ENCODE measurements at places on chromosomes 4 and X.

DNA sequence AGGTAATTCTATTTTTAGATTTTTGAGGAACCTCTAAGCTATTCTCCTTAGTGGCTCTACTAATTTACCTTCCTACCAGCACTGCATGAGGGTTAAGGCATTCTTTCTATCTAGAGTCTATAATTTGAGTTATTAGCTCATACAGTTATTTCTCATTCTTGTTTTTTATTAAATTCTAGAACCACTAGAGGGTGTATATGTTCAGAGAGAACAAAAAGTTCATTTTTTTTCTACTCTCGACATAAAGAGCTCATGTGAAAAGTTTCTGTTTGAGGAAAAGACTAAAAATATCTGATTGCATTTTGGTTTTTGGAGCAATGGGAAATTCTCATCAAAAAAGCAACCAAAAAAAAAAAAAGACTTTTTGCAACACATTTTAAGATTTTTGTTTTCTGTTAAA is 57.0 kb upstream of the LRAT start:
- no peak for DNase-seq

GRCh38 chrX:117840645-117841044 is 276.0 kb downstream of the KLHL13 start:
- no peak for DNase-seq

GRCh38 chr4:86961605-86962295 is 26.9 kb downstream of the AFF1 start:
- DNase-seq = no peak

DNA sequence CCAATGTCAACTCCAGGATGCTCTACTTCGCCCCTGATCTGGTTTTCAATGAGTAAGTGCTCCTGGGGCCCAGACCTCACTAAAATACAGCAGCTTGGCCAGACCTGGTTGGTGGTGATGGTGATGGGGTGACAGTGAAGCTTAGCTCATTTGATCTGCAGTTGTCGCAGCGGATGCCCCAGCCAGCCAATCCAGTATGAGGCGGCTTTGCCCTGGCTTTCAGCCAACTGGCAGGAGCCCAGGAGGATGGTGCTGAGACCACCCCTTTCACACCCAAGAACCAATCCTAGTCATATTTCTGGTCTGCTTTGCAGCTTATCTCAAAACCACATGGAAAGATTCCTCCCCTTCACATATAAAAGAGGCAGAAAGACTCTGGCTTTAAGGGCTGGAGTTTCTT is 173.8 kb downstream of the AR start:
- no peak for DNase-seq

GRCh38 chrX:154012336-154012991 is 7.2 kb downstream of the IRAK1 start:
- DNase-seq = no peak

- no peak for DNase-seq
Observed at GRCh38 chrX:136630881-136631280, 17.1 kb upstream of the CD40LG start.

DNA sequence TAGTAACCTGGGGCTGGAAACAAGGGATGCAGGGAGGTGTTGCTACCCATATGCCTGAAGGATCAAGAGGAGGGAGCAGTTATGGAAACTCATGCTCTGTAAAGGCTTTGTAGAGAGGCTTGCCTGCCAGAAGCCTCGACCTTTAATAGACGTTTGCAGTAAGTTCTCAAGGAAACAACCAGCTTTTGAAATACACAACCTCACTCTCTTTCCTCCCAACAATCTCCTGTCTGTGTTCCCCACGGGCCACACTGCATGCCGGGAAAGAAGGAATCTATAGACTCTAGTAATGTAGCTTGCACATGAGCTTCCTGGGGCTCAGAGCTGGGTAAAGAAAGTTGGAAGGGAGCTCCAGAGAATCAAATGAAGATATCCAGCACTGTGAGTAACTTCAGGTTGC is 101.6 kb upstream of the PACRGL start:
- no peak for DNase-seq

DNA sequence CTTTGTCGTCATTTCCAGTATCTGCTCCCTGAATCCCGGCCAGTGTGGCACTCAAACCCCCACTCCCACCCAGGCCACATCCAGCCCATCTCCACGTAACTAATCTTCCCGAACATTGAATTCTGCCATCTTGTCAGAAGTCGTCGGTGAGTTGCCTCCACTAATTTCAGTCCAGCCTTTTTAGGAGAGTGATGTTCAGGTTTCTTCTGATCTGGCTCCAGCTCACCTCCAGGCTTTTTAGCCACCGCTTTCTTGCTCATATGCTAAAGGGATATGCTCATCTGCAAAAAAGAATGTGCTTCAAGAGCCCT is 1.3 kb downstream of the TMEM165 start:
- no peak for DNase-seq

DNA sequence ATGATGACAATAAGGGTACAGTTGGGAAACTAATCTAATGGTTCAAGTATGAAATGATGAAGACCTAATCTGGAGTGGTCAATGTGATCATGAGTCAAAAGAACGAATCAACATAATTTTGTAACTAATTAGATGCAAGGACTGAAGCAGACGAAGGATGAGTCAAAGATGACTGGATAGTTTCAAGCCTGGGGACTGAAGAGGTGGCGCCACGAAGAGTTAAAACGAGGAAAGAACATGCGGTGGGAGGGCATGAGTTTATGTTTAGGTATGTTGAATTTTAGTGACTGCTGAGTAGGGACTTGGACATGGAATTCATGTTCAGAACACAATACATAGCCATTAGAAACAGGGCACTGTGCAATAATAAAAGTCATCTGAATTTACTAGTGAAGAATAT is 221.5 kb upstream of the FAM241A start:
- no peak for DNase-seq

GRCh38 chr4:10722957-10723356 is 38.4 kb upstream of the CLNK start:
- no peak for DNase-seq

- DNase-seq = no peak
Observed at GRCh38 chr4:17680559-17681280, 66.3 kb downstream of the MED28 start.

- DNase-seq = peak; percentile 71
Observed at GRCh38 chrX:103376118-103376978, at the start of gene BEX3. Gene BEX3 (plus strand): TSS chrX:103376538. CDS start chrX:103377522, 984 bp downstream.

- no peak for DNase-seq
Observed at GRCh38 chr4:3819210-3819919, 53.2 kb downstream of the ADRA2C start.

DNA sequence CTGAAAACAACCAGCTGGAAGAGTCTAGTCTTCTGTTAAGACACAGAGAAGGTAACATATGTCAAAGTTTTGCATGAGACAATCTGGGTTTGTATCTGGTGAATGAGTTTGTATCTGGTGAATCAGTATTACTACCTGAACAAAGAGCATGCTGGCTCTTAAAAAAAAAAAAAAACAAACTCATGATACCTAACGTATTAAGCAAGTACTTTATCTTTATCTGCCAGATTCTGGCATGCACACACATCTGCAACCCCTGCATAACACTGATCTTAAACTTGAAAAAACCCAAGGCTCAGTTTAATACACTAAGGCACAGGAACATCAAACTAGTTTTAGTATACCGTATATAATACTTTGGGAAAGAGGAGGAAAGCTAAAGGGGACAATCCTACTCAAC is 5.8 kb downstream of the YTHDC1 start:
- DNase-seq = no peak

- DNase-seq = no peak
Observed at GRCh38 chr4:153089742-153090141, 114.5 kb upstream of the TRIM2 start.

DNA sequence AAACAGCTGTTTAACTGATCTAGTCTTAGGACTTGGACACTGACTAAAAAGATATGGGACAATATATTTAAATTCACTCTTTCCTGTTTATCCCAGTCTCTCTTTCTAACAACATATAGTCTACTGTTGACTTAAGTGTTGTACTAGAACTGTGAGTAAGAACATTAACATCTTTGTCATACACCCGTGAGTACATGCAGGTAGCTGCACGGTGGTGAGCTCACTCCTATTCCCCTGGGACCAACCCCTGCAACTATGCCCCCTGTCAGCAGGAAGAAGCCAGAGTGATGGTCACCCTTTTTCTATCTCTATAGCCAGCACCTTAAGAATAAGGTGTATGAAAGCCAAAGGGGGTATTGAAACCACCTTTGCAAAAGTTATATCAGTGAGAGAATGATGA is 17.6 kb downstream of the TBL1X start:
- DNase-seq = no peak

- DNase-seq = no peak
Observed at GRCh38 chr4:1668488-1668840, 15.6 kb downstream of the FAM53A start.

DNA sequence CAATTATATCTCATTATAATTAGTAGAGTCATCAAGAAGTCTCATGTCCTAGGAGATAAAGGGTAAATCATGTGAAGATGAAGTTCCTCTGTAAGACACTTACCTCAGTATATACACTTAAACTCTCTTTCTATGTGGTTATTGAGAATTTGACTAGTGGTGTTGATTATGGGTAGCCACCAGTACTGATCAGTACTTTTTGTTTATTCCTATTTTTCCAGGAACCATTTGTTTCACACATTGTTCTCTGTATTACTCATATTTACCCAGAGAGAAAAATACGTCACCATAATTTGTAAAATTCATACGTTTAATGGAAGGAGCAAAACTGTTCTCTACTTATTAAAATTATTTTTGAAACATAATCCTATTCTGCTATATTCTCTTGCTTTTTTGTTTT is 55.8 kb upstream of the PRDM8 start:
- no peak for DNase-seq

DNA sequence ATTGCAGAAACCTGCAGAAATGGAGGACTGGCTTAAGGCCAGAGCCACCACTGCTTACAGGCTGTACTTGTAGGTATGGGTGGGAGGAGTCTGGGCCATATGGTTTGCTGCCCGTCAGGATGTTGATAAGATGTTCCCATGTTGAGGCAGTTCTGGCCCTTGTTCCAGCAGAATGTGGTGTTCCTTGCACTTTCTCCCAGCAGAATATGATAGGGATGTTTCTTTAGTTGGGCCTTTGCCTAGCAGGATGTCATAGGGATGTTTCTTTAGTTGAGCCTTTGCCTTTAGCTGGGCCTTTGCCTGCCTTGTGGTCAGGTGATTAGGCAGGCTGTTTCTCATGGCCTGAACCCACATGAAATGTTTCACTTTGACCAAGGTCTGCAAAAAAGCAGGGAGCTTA is 139.1 kb upstream of the PAQR3 start:
- DNase-seq = no peak

DNA sequence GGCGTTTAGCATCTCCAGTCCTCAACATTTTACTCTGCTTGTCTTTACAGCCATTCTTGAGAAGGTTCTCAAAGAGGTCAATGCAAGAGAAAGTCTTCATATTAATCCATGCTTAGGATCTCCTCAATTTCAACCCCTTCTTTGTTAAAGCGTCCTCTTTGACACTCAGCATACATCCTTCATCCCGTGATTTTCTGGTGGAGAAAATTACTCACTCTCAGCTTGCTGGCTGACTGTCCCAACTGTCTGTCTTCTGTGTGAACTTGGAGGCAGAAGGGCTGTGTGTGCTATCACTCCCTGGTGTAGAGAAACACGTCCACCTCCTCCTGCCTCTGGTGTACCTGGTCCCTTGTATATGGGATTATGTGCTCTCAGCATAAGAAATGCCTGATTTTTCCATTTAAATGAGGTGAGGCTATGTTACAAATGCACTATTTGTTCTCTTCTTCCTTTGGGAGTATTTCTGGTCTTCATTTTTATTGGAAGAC is 57.8 kb downstream of the GALNT7 start:
- no peak for DNase-seq

GRCh38 chr4:151745481-151746231 is 15.2 kb downstream of the GATB start:
- DNase-seq = no peak

GRCh38 chrX:39654183-39654925 is 443.4 kb downstream of the BCOR start:
- DNase-seq = no peak

GRCh38 chr4:98612318-98613250 is 45.8 kb downstream of the TSPAN5 start:
- DNase-seq = no peak

DNA sequence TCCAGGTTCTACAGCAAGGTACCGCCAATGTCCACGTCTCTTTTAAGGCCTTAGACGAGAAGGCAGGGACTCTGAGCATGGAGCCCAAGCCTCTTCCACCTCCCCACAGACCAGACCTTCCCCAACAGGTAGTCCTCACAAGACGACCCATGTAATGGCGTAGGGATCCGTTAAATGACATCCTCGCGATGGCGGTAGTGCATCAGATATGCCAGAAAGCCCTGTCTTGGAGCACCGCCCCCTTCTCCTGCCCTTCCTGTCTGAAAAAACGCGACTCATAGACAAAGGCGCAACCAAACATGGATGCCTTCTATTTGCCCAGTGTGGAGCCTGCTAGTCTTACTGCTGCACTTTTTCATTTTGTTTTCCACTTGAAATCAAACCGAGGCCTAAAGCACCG is 185.4 kb downstream of the OR13H1 start:
- no peak for DNase-seq

GRCh38 chr4:144579411-144580030 is 66.4 kb upstream of the HHIP start:
- no peak for DNase-seq

All from NCI-H1105 (cell line).